ENCODE measurements at places on chromosomes 12 and 14. TPM values are rescaled to one million over a fixed set of nuclear protein-coding genes. Genes with fewer than 3 reads are reported as not detected.

TAS2R31 gene
- total RNA-seq: 0.97 TPM

CARMIL3 gene
- not detected for total RNA-seq

GALNT16 gene
- total RNA-seq: 1.4 TPM

CMA1 gene
- not detected for total RNA-seq

LRRIQ1 gene
- total RNA-seq: 0.11 TPM

PTGER2 gene
- 6.2 TPM for total RNA-seq

HOXC10 gene
- total RNA-seq: not detected

JKAMP gene
- total RNA-seq: 197 TPM

AMN gene
- total RNA-seq: not detected

IL31 gene
- total RNA-seq: not detected

ENDOU gene
- total RNA-seq: not detected
